ENCODE measurements at places on chromosomes 5 and 9. TPM values are rescaled to one million over a fixed set of nuclear protein-coding genes. Genes with fewer than 3 reads are reported as not detected.

Gene COL15A1
- not detected for total RNA-seq

Gene PRRC2B
- total RNA-seq, result 174 TPM

Gene OTP
- not detected for total RNA-seq

Gene INSL6
- total RNA-seq, result not detected

DNA sequence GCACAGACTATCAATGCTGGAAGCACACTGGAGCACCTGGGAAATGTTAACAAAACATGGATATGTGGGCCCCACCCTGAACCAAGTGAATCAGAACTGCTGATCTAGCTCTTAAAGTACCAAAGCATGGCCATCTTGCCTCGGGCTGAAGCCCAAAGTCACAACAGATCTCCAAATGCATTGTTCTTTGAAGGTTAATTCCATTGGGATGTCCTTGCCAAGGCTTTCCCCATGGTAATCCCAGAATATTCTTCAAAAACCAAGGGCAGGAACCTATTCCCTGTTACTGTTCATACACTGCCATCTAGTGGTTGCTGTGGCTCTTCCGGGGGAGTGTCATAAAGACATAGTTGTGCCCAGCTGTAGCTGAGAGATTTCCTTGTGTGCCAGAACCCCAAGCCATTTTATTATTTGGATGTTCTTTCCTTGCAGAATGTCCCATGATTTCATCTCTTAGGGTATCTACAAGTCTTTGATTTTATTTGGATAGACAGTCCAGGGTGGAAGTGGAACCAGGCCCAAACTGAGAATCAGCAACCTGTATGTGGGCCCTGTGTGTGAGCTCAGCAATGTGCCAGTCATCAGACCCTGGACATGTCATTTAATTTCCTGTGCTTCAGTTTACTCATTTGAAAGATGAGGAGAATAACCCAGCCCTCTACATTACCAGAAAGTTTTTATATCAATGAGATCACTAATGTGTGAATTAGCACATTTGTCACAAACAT lies 290.0 kb downstream of the ACTL7B start:
- no peaks in the 10 kb centered on the region for H3K36me3 ChIP-seq
- H3K4me3 ChIP-seq, result no peak overlapping the region
- H3K27me3 ChIP-seq, result no peaks in the 10 kb centered on the region
- H3K27ac ChIP-seq, result no peak overlapping the region

DNA sequence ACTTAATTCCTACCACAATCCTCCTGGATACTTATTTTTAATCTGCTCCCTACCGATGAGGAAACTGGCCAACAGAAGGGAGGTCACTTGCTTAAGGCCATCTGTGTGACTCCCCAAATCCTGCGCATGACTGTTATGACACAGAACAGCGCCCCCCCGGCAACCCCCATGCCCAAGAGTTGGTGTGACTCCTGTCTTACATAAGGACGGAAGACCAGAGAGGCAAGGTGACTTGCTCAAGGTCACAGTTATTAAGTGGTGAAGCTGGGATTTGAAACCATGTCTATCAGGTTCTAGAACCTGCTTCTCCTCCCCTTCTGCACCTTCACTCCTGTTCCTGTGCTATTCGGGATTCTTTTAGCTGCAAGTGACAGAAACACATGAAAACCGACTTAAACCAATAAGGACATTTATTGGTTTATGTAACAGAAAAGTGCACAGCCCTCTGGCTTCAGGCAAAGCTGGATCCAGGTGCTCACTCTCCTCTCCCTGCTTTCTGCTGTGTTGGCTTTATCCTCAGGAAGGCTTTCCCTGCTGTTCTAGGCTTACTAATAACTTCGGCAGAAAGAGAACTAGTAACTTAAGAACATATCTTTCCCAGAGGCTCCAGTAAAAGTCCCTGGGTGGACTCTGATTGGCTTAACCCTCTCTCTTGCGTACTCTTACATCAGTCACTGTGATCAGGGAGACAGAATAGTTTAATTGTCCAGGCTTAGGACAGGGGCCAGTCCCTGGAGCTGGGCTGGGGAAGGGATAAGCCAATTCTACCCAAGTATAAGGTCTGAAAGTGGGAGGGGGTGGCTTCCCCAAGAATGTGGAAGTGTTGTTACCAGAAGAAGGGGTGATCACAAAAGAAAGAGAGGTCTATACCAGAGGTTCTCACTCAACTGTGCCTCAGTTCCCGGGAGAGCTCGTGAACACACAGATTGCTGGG lies 43.7 kb downstream of the FGF18 start:
- H3K36me3 ChIP-seq, result no peaks in the 10 kb centered on the region
- H3K27me3 ChIP-seq, result peaks cover 5% of the 10 kb centered on the region
- H3K4me1 ChIP-seq, result no peaks in the 10 kb centered on the region
- DNase-seq, result no peak
- H3K27ac ChIP-seq, result no peak overlapping the region
- H3K4me3 ChIP-seq, result no peak overlapping the region

DNA sequence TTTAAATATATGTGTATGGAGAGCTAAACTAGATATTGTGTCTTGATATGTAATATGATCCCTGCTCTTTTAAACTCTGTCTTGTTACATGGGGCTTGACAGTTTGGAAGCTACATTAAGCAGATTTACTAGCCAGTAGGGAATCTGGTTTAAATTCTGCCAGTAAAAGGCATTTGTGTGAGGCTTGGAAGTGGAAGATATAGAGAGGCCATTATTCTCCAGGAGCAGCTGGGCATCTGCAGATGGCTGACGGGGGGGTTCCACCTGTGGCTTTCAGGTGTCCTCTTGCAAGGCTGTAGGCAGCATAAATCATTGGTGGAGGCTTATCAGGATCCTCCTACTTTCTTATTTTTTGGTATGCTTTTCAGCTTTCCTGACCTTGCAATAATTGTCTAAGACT lies 179.1 kb upstream of the FBXL7 start:
- H3K27me3 ChIP-seq, result no peaks in the 10 kb centered on the region
- H3K36me3 ChIP-seq, result no peaks in the 10 kb centered on the region
- no peaks in the 10 kb centered on the region for H3K4me1 ChIP-seq

DNA sequence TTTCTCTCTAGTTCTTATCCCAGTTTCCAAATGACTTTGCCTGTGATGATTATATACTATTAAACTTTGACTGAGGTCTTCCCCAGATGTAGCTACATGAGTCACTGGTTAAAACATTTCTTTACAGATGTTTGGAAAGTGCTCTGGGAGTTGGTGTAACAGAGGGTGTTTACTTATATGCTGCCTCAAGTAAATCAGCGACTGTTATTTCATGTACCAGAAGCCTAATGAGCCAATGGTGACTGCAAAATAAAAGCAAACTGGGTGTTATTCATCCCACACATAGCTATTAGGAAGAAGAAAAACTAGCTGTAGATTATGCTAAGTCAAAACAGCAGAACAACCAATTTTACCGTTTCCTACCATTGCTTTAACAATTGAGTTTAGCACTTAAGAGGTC lies 929.7 kb upstream of the SEMA6A start:
- DNase-seq, result no peak
- no peaks in the 10 kb centered on the region for H3K4me1 ChIP-seq
- H3K4me3 ChIP-seq, result no peak overlapping the region
- H3K27me3 ChIP-seq, result no peaks in the 10 kb centered on the region
- no peaks in the 10 kb centered on the region for H3K36me3 ChIP-seq

DNA sequence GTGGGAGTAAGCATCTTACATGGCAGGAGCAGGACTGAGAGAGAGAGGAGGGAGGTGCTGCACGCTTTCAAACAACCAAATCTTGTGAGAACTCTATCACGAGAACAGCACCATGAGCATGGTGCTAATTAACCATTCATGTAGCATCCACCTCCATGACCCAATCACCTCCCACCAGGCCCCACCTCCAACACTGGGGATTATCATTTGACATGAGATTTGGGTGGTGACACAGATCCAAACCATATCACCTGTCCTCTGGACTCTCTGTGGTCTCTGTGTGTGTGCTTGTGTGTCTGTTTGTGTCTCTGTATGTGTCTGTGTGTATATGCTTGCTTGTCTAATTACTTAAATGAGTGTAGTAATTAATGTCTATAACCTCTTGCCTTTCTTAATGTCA lies 31.1 kb downstream of the SEC61B start:
- peak overlapping the region; percentile 97 for H3K27ac ChIP-seq
- H3K4me1 ChIP-seq, result peaks cover 71% of the 10 kb centered on the region
- DNase-seq, result no peak

DNA sequence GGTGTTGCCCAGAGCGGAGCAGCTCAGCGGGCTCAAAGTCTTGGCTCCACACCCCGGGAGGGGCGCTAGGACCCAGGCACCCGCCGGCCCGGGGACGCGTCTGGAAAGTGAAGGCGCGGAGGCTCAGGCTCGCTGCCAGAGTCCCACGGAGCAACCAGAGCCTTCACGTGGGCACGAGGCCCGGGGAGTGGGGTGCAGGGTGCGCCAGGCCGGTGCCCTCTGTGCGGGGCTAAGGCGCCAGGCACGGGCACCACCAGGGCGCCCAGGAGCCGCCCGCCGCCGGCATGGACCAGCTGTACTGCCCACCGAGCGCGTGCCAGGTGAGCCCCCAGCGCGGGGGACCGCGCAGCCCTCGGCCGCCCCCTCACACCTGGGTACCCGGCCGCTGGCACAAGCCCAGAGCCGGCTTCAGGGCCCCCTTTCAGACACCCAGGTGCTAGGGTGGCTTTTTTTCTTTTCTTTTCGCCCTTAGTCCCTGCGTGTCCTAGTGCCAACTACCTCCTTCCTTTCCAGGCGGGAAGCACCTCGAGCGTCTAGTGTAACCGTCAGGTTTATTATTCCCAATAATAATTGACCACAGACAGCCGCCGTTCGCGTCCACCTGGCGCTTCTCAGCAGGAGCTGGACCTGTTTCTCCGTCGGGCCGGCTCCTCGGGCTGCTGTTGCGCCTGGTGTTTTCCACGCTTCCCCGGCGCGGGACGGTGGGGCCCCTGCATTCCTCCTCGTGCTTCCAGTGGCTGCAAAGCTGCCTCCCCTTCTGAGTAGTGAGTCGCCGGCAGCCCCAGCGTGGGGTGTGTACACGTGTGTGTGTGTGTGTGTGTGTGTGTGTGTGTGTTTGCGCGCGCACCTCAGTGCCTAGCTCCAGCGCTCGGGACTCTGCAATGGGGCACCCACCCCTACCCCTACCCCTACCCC lies 30.1 kb upstream of the PDE8B start:
- no peaks in the 10 kb centered on the region for H3K36me3 ChIP-seq
- H3K27me3 ChIP-seq, result peaks cover 48% of the 10 kb centered on the region
- no peak overlapping the region for H3K27ac ChIP-seq

DNA sequence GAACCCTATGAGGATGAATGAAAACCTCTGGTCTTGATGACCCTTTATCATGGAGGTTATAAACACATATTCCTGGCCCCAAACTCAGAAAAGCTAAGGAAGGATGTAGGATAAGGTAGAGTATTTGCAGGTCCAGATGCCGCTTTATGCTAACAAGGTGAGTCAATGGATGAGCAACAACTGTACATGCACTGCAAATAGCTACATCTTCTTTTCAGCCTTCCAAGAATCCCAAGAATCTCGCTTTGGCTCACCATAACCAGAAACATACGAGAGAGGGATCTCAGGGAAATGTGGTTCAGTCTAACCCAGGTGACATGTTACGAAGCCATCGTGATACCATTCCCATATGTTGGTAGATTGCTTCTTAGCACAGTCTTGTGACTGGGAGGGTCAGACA lies 152.3 kb upstream of the ANKH start:
- H3K4me3 ChIP-seq, result no peak overlapping the region
- no peaks in the 10 kb centered on the region for H3K4me1 ChIP-seq

DNA sequence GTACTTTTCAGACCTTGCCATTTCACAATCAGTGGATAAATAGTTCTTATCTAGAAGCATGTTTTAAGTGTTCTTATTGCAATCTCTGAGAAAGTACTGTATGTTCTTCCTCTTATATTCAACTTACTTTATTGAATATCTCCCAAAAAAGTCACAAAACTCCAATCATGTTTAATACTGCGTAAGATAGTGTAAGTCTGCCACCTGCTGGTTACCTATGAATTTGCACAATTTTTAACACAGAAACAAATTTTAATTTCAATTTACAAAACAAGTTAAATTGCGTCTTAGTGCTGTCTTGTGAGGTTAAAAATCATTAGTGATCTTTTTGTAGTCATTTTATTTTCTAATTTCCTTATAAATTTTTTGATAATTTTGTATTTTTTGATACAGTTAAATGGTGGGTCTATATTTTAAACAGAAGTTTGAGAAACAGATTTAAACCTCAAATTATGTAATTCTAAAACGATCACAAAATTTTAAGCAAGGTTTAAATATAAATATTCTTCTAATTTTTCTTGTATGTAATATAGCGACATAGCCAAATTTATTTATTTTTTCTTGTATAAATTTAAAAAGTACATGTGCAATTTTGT lies 115.8 kb downstream of the EMB start:
- peaks cover 17% of the 10 kb centered on the region for H3K27me3 ChIP-seq
- H3K36me3 ChIP-seq, result no peaks in the 10 kb centered on the region
- H3K4me1 ChIP-seq, result peaks cover 12% of the 10 kb centered on the region
- H3K27ac ChIP-seq, result no peak overlapping the region
- H3K4me3 ChIP-seq, result no peak overlapping the region

DNA sequence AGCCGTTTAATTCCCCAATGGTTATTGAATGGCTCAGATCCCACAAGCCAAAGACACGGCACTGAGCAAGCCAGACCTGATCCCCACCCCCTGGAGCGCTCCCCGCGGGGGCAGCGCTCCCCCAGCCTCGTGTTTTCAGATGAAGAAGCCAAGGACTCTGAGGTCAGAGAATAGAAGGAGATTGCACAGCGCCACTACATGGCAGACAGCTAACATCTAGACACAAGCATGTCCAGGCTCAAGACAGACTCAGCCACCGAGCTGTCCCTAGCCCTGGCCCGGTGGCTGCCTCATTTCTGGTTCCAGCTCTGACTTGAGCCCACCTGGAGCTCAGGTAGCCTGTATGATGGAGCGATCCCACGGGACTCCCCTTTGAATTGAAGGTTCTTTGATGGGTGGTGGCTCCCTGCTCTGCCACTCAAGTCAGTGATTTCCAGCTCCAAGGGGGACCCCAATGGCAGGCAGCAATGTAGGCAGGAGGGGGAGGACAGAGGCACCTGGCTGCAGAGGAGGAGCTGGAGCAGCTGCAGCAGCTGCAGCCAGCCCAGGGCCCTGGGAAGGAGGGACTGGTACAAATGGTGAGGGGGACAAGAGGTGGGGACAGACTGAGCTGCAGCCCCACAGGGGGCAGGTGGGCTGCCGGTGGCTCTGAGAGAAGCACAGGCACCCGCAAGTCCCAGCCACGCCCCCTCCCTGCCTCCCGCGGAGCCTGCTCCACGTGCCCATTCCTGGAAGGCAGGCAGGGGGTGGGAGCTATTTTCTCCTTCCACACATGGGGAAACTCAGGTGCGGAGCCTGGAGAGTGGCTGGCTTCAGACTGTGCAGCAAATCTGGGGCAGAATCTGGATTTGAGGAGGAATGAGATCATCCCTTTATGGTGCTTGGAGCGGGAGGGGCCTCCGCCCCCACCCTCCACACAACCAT lies 40.2 kb downstream of the NTNG2 start:
- no peak overlapping the region for H3K4me3 ChIP-seq
- H3K27ac ChIP-seq, result no peak overlapping the region
- no peaks in the 10 kb centered on the region for H3K36me3 ChIP-seq
- no peak for DNase-seq
- no peaks in the 10 kb centered on the region for H3K4me1 ChIP-seq

DNA sequence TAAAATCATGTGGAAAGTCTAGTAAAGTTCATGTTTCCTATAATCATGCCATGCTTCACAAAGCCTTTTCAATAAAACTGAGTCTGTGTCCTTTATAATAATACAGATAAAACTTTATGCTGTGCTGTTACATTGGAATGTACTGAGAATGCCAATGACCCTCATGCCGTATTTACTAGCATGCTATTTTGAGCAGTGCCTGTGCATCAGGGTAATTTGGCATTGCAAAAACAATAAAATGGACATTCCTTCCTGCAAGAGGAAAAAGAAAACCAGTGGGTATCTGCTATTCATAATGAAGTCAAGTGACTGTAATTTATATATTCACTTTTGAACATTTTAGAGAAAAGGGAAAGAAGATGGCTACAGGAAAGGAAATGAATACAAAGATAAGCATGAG lies 159.0 kb downstream of the PBX3 start:
- peaks cover 18% of the 10 kb centered on the region for H3K27me3 ChIP-seq
- no peak for DNase-seq
- no peak overlapping the region for H3K4me3 ChIP-seq
- no peaks in the 10 kb centered on the region for H3K4me1 ChIP-seq
- H3K36me3 ChIP-seq, result no peaks in the 10 kb centered on the region

Data from activated T-helper 2 cell treated with anti-CD3 and anti-CD28 coated beads, Interferon-gamma antibody, Interleukin-2, Interleukin-4, amounts not matched to agents 10 μg/mL and 5 μg/mL and 100 μg/mL, durations not matched to agents 14 hours and 24 hours and 36 hours (primary cell).